ENCODE measurements at places on chromosomes 2 and 18. TPM values are rescaled to one million over a fixed set of nuclear protein-coding genes. Genes with fewer than 3 reads are reported as not detected.

PLGLB2 gene
- polyA plus RNA-seq = 2.2 TPM

AKAIN1 gene
- not detected for polyA plus RNA-seq

UGT1A5 gene
- polyA plus RNA-seq = not detected

ZAP70 gene
- polyA plus RNA-seq = 49.2 TPM

DNA sequence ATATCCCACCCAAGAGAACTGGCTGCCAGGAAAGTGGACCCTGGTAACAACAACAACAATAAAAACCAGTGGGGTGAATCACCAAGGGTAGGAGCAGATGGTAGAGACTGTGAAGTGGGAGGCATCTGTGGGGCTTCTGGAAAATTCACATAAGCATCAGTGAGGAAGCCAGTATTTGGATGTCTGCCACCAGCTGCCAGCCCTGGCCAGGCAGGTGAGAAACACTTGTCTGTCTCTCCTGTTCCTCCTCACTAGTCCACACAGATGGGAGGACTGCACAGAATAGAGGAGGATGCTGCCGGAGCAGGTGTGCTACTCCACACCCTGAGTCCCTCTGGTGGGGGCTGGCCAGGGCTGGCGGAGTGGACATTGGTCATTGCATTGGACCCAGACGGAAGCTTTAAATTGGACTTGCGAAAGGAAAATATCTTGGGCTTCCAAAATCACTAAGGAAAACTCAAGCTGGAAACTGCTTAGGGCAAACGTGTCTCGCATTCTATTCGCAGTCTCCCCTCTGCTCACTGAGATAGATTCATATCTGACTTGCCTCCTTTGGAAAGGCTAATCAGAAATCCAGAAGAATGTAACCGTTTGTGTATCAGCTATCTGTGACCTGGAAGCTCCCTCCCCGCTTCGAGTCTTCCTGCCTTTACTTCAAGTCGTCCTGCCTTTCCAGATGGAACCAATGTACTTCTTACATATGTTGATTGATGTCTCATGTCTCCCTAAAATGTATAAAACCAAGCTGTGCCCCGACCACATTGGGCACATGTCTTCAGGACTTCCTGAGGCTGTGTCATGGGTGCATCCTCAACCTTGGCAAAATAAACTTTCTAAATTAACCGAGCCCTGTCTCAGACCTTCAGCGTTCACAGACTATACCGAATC, 69.1 kb downstream of the NAB1 start:
- DNase-seq = no peak

GRCh38 chr2:119179991-119180390, 21.4 kb upstream of the C1QL2 start:
- no peak for DNase-seq

DNA sequence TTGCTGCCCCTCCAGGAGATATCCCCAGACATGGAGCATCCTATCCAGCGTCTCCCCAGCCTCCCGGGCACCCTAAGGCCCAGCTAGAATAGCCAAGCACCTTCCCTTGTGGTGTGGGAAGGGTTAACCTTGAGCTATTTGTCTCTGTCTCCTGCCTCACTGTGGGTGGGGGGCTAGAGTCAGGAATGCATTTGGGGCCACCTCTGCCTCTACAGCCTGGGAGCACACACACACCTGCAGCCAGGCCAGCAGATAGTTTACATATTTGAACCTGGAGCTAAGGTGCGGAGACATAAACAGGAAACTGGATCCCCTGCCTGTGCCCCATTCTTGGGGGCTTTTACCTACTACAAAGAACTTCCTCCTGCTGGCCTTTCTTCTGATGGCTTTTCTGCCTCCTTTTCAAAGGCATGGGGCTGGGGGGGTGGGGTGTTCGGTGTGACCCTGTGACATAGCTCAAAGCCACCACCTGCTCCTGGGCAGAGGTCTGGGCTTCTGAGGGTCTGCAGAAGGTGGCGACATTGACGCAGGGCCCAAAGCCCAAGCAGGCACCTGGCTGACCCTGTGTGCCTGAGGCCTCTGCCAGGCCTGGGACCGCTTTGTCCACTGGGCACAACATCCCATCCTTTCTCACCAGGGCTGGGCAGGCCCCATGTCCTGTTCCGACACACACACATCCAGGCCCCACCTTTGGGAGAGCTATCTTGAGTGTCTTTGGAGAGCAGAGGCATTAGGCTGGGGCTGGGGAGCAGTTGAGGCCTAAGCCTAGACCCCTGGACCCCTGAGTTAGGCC, 34.2 kb downstream of the EMX1 start:
- no peak for DNase-seq

- peak; percentile 45 for DNase-seq
These were observed 477.5 kb upstream of the MYT1L start for GRCh38 chr2:2808551-2809058.

DNA sequence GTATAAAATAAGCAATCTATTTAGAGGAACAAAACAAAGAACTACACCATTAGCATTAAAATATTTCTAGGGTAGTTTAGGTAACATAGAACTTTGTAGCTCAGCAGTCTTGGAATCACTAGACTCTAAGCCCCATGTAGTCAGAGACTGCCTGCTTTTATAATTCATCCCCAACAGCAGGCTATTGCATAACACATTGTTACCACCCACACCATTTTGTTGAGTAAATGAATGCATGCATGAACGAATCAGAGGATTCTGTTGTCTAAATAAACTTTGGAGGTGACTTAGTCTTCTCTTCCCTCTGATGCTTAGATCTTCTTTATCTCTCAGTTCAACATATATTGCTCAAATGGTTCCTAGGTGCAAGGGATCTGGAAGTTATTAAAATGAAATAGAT, 167.6 kb upstream of the TNP1 start:
- no peak for DNase-seq

DNA sequence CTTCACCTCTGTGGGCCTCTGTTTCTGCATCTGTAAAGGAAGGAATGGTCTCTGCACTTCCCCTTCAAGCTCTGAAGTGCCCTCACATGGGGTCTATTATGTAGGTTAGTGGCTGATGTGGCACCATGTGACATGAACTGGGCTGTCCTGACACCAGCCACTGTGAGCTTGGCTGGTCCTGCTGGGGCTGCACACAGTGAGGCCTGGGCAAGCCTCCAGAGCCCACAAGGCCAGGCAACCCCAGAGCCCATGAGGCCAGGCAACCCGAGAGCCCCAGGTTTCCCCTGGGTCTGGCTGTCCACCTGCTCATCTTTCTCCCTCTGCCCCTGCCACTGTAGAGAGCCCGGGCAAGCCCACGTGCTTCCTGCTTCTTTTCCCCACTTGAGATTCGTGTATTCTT, 150.1 kb upstream of the SMAD2 start:
- DNase-seq = peak; percentile 56

DNA sequence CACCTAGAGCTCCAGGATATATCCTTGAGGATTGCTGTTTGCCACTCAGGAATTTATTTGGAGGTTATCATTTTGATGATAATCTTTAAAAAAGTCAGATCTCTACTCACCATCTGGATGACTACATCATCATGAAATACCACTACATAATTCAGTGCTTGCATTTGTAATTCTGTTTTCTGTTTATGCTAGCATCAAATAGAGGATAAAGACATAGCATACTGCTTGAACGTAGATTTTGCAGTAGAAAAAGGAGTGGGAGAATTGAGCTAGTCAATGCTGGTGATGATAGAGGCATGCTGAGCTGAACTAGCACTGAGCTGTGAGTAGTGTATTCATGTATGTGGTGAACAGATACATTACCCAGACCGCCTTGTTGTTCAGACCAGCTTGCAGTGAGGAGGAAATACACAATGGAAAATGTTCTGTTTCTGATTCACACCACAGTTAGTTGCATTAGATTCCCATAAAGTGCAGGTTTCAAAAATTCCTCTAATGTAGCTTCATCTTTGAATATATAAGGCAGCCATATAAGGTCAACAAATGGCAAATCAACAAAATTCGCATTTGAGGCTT, 68.8 kb upstream of the CDC42EP3 start:
- no peak for DNase-seq

- peak; percentile 74 for DNase-seq
These were observed 97.6 kb downstream of the NFATC1 start for GRCh38 chr18:79493211-79493800.

DNA sequence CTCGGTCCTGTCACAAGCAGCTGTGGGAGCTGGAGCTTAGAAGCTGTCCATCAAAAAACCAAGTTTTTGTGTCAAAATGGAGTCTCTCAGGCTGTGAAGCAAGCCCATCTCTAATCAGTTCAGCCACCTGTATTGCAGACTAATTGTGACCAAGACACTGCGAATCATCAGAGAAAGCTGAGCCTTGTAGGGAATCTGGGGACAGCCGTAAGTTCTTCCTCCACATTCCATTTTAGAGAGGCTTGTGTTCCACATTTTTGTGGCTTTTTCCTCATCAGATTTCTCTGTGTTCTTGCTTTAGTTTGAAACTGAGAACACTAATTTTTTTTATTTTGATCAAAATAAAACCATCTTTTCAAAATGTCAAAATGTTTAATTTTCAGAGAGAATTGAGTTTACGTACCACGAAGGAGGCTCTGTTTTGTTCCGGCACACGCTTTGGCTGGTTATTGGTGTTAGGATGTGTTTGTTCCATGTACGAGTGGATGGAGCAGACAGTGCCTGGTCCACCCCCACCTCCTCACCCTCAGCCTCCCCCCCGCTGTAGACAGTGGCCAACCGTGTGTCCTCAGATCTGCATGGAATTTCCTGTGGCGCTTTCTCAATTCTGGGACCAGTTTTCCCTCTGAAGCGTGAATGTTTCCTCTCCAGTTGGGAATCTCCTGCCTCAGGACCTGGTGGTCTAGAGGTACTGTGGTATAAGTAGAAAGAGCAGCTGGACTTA, 140.8 kb downstream of the AGAP1 start:
- DNase-seq = no peak

GRCh38 chr18:31677592-31677991, 6.8 kb downstream of the B4GALT6 start:
- no peak for DNase-seq

DNA sequence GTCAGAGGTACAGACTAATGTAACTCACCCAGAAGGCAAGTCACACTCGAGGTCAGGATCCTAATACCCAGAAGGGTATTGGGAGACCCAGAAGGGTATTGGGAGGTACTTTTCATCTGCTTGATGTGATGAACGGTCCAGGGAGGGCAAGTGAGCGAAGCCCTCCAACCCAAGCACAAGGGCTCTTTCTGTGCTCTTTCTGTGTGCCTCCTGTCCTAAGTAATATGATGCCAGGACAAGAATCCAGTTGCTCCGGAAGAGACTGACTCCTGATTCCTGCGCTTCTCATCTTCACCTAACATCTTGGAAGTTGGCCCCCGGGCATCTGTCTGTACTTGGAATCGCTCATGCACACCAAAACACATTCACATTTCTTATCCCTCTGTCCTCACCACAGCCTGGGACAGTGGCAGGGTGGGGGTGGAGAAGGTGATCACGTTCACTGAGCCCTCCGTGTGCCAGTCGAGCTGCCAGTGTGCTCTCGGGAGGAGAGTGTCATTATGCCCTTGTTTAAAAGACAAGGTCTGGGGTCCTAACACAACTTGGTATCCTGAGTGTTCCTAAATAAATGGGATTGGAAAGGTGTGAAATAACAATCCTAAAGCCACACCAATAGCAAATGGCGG, 17.1 kb downstream of the GYPC start:
- DNase-seq = no peak

DNA sequence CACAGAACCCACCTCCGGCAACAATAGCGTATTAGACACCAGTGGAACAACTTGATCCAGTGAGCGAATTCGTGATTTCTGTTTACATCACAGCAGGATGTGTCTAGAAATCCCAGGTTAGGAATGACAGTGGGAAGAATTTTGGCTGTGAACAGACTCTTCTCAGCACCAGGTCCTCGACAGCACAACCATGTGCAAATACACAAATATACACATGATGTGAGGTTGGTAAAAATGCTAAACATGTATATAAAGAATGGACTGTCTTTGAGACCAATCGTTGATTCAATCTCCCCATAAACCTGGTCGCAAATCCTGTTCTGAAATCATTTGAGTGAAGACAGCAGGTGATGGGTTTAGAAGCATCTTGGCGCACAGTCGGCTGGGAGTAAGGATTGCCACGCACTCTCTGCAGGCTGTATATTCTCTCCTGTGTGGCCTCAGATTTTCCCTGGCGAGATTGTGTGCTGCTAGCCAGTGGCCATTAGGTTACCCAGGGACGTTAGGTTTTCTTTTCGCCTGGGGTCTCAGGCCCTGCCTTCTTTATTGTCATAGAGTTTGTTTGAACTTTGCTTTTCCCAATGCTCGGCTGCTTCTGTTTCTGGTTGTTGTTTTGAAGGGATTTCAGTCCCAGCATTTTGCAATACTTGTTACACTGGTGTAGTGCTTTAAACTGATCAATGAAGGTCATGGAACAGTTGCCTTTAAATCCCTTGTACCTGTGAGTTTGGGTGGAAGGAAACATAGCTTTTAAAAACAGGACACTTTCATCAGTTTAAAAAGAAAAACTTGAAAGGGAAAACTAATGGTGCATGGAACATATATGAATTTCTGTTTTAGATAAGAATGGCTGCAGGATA, 147.3 kb downstream of the ALPK2 start:
- no peak for DNase-seq

All from spleen (tissue), 13 donors.